AML-193 (cell line): ENCODE measurements at places on chromosomes 3 and 15.

DNA sequence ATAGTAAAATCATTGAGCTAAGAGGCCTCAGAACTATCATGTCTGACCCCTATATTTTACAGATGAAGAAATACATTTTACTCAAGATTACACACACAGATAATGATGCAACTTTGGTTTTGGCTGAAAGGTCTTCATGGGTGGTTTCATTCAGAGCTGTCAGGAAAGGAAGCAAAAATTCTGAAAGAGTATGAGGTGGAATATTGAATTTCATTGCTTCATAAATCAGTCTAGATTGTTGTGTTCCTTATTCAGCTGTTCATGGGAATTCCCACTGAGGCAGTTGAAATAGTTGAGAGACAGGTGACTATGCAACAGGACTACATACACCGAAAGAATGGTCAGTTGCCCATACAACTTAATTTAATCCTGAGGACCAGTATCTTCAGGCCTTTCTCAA is 39.4 kb downstream of the CD200 start:
- peak; percentile 94 for DNase-seq

- DNase-seq, result no peak
These were observed 117.1 kb upstream of the GOLIM4 start for GRCh38 chr3:168212664-168213285.

DNA sequence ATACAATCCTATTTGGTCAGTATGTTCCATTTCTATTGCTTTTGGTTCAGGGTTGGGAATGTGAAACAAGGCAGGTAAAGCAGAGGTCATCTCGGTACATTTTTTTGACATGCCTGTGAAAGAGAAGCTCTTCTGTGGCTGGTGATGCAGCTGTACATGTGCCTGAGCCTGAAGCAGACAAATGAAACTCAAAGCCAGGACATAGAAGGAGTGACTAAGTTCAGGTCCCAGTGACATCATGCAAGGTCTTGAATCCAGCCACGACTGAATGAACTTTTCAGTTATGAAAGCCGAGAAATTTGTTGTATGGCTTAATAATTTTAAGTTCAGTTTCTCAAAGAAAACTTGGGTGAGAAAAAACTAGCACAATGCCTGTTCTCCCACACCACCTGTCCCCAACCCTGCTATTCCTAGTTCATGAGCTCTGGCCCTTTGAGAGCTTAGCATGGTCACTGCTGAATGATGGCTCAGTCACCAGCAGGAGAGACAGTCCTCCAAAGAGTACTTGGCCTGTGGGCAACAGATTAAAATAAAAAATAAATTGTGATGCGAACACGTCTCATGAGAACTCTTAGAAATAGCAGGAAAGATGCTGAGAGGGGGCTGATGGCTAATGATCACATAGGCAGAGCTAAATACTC is 600.2 kb upstream of the GRM7 start:
- DNase-seq, result no peak

GRCh38 chr15:71409541-71409940 is 294.3 kb downstream of the THSD4 start:
- DNase-seq, result no peak

DNA sequence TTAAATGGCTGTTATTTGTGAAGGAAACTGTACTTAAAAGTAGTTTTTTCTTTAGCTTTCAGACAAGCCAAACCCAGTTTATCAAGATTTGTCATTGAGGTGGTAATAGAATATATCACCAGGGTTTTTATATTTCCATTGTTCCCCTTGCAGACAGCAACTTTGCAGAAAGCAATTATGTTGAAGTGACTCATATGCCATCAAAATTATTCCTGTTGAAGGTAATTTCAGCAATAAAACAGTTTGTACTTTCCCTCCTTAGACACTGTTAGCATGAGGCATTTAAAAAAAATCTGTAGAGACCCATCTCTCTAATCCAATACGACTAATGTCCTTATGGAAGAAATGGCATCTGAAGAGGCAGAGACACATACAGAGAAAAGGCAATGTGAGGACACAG is 219.0 kb downstream of the NFKBIZ start:
- no peak for DNase-seq

DNA sequence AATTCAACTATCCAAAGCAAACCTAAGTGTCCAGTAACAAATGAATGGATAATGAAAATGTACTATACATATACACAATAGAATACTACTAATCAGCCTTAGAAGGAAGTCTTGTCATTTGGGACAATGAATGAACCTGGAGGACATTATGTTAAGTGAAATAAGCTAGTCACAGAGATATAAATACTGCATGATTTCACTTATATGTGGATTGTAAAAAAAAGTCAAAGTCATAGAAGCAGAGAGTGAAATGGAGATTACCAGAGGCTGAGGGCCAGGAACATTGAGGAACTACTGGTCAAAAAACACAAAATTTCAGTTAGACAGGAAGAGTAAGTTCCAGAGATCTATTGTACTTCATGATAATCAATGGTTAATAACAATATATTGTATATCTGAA is 33.6 kb downstream of the MYO5A start:
- DNase-seq, result peak; percentile 7

GRCh38 chr15:91021516-91022074 is 799 bp downstream of the VPS33B start:
- DNase-seq, result no peak

DNA sequence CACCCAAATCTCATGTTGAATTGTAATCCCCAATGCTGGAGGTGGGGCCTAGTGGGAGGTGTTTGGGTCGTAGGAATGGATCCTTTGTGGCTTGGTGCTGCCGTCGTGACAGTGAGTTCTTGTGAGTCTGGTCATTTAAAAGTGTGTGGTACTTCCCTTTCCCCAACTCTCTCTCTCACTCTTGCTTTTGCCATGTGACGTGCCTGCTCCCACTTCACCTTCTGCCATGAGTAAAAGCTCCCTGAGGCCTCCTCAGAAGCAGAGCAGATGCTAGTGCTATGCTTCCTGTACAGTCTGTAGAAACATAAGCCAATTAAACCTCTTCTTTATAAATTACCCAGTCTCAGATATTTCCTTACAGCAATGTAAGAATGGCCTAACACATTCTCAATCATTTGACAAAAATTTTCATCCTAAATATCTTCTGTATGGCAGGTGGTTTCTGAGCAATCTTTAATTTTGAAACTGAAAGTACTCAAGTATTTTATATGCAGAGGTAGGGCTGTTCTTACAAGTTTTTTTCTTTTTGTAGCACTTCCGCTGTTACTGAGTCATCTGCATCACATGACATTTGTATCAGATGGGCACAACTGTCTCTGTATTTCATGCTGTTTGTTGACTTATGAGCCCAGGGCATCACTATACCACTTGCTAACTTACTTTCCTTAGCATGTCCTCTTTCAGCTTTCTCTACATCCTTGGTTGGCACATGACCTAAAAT is 8.8 kb downstream of the RPL39L start:
- peak; percentile 28 for DNase-seq

GRCh38 chr15:44243141-44243540 is 45.4 kb upstream of the GOLM2 start:
- no peak for DNase-seq

DNA sequence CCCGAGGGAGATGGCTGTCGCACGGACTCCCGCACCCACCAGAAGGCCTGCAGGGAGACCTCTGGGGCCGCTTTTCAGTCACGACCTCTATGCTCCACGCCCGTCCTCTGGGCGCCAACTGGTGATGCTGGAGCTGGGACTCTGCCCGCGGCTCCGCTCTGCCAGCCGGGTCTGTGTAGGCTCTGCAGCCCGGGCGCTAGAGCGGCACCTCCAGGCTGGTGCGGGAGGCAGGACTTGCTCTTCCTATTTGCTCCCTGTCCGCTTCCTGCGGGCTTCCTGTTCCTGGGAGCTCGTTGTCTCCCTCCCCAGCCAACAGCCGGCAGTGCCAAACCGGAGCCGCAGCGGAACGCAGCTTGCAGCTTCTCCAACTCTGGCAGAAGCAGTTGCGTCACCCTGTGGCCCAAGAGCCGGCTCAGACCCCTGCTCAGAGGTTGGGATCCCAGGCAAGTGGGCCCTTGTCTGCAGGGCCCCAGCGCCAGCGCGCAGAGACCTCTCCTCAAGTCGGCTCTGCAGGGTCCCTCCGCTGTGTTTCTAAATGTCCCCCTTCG is 285.9 kb downstream of the XXYLT1 start:
- no peak for DNase-seq

DNA sequence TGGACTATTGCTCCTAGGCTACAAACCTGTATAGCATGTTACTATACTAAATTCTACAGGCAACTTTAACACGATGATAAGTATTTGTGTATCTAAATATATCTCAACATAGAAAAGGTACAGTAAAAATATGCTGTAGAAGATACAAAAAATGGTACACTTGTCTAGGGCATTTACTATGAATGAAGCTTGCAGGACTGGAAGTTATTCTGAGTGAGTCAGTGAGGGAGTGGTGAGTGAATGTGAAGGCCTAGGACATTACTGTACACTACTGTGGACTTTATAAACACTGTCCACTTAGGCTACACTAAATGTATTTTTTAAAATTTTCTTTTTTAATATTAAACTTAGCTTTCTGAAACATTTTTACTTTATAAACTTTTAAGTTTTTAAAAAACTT is 140.5 kb upstream of the SGO1 start:
- DNase-seq, result no peak

GRCh38 chr3:52078781-52079560 is 22.6 kb upstream of the DUSP7 start:
- no peak for DNase-seq

- no peak for DNase-seq
These were observed 20.2 kb downstream of the SLC24A1 start for GRCh38 chr15:65641768-65642475.

DNA sequence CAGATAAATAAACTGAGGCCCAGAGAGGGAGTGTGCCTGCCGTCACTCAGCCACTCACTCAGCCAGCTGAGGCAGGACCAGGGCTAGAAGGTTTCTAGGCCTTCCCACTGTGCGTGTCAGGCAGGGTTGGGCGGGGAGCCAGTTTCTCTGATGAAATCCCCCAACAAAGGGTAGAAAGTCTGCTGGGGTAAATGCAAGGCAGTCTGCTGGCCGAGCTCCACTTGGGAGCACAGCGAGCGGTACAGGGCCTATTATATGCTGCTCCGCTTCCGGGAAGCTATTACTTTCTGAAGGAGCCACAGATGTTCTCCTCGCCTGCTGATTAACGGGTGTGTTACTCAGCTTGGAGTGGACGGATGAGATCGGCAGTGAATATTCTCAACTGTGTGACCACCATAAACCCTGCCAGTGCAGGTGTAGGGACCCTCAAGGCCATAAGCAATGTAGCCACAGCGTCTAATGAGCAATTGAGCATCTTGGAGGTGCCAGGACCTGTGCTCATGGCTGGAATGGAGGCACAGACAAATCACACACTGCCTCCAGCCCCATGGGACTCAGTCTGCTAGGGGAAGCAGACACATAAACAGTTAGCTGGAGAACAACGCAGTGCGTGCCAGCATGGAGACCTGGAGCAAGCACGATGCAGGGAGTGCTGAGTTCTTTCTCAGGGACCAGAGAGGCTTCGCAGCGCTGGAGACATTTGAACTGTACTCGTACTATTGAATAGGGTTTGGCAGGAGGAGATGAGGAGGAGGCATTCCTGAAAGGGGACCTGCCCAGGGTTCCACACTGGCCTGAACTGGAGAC is 42.1 kb downstream of the CORO2B start:
- no peak for DNase-seq

DNA sequence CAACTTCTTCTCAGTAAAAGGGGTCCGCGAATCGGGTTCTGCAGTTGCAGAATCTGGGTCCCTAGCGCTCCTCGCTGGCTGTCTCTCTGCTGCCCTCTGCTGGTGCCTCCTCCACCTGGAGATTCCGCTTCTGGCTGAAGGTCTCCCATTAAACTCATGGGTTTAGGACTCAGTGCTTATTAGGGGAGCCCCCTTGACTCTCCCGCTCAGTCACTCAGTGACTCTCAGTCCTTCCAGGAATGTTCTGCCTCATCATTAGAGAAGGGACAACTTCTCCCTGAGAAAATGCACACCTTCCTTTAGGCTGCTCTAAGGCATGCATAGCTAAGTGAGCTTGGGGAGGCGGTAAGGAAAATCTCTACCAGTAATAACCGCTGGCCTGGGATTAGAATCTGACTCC is 7.1 kb downstream of the CPN2 start:
- peak; percentile 57 for DNase-seq

DNA sequence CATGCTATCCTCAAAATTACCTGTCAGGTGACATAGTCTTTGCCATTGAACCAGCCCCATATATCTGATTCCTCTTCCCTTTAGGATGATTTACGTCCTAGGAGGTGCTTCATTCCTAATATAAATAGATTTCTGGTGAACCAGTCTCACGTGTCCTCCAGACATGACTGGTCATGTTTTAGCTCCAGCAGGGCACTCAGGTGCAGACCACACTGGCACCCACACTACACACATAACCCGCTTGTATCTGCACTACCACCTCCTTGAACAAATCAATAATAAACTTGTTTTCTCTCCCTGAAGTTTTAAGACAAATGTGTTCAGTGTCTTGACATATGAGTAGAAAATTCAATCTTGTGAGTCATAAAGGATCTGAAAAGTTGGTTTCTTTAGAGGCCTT is 155.5 kb downstream of the GOLIM4 start:
- DNase-seq, result no peak

- DNase-seq, result no peak
These were observed 3.3 kb downstream of the ZWILCH start for GRCh38 chr15:66508293-66508883.

DNA sequence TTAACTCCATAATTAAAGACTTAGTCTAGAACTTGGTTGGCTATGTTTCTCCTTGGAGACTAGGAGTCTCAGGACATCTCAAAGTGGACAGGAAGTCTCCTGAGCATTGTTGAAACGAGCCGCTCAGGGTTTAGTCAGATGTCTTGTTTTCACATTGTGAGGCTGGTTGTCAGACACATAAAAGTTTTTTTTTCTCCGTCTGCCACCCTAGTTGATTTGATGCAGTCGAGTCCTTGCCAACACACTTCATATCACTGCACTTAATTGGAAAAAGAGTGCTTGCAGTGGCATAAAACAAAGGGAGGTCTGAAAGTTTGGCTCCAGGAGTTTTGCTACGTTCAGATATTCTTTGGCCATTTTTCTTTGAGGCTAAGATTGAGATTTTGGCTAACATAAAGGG is 92.9 kb downstream of the USP13 start:
- no peak for DNase-seq

- no peak for DNase-seq
These were observed 57.8 kb upstream of the SMAD6 start for GRCh38 chr15:66644000-66644787.
